ENCODE measurements at places on chromosomes 4 and X.
A peak's percentile ranks its signal among the peaks of the same experiment; 100 is the strongest.

DNA sequence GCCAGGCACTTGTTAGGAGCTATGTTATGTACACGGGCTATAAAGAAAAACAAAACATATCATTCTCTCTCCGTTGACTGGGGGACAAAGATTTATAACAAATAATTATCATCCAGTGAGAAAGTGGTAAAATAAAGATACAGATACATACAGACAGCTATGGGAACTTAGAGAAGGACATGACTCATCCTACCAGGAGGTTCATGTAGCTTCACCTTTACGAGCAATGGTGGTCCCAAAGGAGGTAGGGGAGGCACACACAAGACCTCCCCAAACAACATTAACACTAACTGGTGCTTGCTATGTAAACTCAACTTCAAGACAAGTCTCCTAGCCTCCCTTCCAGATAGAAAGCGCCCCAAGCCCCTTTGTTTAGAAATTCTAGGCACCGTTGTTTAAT, 8.9 kb downstream of the AMBN start:
- DNase-seq, result no peak

GRCh38 chr4:89496851-89497250, 189.3 kb upstream of the GPRIN3 start:
- DNase-seq, result no peak

DNA sequence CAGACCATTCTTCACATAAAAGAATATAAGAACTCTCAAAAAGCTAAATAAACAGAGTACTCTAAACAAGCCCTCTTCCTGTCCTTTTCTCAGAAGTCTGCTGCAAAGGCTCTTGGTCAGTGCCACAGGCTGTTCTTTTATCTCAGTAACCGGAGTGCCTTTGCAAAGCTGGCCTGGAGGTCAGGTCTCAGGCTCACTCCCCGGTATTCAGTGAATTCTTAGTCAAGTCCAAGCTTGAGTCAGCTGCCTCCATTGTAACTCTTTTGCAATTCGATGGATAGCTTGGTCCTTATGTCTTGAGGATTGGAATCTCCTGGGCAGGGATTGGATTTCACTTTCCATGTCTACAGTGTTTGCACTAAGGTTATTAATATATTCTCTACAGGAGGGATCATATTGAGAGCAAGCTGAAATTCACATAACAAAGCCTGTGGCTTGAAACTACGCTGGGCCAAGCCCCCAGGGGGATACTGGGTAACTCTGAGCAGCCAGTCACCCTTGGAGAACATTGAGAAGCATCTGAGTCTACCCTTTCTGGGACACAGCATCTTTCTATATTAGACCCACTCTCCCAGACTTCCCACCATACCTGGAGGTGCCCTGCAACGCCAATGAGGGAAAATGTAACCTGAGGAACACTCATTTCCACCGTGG, 10.0 kb upstream of the HS6ST2 start:
- DNase-seq, result no peak

- DNase-seq, result no peak
Observed at GRCh38 chr4:151325111-151325948, at the start of gene SH3D19. Gene SH3D19 (minus strand): TSS chr4:151325605. CDS start chr4:151325352, 253 bp downstream.

GRCh38 chr4:82124365-82124764, 249.4 kb downstream of the HNRNPD start:
- no peak for DNase-seq

DNA sequence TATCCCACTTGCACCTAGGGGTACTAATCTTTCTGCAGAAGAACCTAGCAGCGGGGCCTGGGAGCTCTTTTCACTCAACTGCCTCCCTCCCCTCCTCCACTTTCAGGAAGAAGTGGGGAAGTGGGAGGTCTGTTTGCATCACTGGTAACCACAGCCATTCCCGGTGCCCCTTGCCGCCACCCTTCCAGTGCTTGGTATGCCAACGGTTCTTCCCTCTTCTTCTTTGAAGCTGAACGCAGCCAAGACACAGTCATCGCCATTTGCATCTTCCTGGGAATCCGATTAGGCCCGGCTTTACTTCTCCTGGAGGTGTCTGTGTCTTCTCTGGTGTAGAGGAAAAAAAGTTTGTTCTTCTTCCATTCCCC, 47.2 kb upstream of the RBPJ start:
- no peak for DNase-seq

DNA sequence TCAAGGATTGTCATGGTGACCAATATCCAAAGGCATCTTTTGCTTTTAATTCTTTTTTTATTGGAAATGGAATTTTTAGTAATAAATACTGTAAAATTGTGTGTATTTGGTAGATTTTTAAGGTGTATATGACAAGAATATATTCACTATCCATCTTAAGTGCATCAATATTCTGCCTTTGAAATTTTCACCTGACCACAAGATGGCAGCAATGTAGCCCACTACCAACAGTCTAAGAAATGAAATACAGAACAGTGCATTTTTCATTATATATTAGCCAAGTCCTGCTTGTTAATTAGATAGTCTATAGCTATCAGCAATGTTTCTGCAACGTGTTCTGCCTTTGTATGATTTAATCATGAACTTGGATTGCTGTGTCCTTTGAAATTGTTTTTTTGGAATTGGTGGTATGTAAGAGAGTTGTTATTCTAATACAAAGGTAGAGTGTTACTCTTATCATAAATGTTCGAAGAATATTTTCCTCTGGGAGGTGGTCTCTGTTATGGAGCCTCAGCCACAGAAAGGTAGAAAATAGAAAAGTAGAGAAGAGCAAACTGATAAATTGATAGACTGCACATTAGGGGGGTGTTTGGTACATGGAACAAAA, 38.2 kb downstream of the HPGDS start:
- DNase-seq, result no peak

DNA sequence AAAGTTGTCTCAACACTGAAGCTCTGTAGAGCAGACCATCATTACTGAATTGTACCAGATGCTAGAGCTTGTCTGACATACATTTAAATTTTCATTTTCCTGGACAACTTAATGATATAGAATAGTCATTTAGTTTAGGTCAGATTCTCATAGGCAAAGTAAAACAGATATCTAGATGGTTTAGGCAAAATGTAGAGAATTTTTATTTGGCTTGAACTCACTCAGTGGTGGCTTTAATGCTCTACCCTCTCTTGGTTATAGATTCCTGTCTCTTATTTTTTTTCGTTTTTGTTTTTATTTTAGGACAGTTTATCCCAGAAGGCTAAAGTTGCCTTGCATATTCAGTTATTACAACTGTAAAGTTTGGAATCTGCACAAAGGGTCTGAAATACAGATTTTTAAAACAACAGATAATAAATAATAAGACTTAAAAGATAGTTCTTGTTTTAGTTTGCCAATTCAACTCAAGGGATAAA, 4.0 kb upstream of the IRS4 start:
- DNase-seq, result no peak

GRCh38 chr4:21470535-21470934, 478.0 kb downstream of the KCNIP4 start:
- no peak for DNase-seq

GRCh38 chrX:68175562-68175961, 257.7 kb downstream of the OPHN1 start:
- DNase-seq, result no peak

DNA sequence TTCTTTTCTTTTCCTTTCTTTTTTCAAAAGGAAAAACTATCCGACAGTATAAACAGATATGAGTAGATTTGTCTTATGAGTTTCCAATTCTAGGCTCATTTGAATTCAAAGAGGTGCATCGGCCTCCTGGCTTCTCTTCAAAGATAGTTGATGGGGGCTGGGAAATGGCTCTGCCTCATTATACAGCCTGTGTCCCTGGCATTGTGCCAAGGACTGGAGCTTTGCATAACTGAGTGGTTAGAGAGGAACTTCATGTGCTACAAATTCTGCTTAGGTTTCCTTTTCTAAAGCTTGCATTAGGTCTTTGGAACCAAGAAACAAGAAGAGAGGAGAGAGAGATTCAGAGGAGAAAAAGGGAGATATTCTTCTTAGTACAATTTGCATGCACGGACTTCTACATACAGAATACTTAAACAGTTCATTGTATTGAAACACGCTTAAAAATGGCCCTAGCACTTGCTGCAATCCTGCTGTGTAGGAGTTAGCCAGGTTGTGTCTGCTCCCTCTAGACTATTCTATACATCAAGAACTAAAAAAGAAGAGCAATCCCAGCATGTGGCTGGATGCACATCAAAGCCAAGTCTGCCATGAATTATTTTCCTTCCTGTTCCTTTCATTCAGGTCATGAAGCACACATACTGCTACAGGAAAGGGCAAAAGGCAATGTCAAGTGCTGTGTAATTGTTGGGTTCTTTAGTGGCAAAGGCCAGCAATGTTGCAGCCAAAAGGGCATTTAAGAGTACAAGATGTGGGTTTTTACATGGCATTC, 70.9 kb downstream of the INTS12 start:
- no peak for DNase-seq

- no peak for DNase-seq
Observed at GRCh38 chrX:129749069-129749468, 10.3 kb downstream of the XPNPEP2 start.

DNA sequence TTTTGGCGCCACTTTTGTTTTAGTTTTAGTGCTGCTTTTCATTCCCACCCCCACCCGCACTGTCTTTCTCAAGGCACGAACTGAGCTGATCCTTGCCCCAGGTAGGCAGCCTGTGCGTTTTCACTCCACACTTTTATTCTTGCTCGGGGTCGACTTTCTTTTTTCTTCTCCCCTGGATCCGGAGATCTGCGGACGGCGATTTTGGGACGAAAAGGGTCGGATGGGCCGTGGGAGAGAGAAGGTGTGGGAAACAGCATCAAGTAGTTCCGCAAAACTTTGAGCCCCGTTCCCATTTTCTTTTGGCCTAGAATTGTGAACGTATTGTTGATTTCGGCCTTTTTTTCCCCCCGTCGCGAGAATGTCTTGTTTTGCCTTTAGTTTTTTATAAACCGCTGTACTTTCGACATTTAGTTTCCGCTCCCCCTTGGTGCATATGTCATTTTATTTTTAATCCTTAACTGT, 531 bp downstream of the STAG2 start:
- DNase-seq, result no peak

DNA sequence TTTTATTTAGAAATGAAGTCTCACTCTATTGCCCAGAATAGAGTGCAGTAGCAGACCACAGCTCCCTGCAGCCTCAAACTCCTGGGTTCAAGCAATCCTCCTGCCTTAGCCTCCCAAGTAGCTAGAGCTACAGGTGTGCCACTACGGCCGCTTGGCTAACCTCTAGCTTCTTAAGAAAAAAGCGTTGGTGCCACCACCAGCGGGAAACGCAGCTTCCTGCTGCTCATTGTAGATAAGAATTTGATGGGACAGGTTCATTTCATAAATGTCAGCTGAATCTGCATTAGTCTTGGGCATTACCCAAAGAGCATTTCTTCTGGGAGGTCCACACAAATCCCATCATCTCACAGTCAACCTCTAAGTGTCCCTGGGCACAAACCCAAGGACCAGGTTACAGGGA, 33.2 kb upstream of the NAP1L5 start:
- no peak for DNase-seq

DNA sequence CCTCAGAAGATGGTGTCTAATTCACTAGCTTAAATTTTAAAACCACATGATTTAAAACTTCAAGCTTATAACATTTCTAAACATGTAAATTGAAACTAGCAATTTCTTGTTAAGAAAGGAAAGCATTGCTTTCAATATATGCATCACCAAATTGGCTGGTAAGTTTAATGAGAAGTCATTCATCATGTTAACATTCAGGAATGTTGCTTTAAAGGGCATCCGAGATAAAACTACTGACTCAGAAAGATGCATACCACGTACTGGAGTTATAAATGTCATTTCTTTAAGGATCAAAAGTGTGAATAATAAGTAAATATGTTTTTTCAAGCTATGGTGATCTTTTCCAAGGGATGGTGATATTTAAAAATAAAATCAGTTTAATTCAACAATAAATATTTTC, 83.3 kb upstream of the VCX2 start:
- no peak for DNase-seq

- peak; percentile 76 for DNase-seq
Observed at GRCh38 chrX:151680805-151681204, 14.5 kb upstream of the PRRG3 start.

DNA sequence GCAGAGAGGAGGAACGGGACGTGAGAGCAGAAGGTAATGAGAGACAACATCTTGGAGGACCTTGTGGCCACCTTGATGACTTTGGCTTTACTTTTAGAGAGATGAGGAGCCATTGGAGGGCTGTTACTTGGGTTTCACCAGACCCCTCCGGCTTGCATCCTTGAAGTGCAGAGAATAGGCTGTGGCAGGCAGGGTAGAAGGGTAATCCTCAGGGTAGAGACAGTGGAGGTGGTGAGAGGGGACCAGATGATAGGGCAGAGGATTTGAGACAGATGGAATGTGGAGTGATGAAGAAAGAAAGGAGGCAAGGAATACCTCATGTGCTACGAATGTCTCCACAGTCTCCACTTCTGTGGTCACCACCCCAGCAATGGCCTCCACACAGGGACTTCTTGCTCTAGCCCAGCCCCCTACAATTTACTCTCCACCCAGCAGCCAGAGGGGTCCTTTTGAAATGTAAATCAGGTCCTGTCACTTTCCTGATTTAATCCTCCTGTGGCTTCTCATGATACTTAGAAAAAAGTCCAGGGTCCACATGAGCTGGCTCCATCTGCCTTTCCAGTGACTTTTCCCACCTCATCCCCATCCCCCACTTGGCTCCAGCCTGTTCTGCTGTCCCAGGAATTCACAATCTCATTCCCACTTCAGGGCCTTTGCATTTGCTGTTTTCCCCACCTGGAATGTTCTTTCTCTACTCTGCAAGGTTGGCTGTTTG, 115.0 kb downstream of the PJA1 start:
- no peak for DNase-seq

DNA sequence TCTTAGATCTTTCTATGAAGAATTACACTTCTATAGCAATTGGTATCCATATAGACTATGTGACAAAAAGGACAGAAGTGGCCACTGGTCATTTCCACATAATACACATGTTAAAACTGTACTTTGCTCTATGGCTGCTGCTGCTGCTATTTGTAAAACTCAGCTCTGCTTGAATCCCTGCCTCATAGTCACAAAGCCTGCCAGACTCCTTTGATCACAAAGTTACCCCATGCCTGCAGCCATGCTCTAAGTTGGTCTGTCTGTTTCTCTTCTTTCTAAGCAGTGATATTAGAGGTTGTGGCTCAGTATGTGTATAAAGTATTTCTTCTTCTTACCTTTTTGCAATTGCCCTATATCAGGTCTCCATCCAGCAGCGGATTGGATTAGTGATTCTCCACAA, 210.9 kb downstream of the GRID2 start:
- no peak for DNase-seq

DNA sequence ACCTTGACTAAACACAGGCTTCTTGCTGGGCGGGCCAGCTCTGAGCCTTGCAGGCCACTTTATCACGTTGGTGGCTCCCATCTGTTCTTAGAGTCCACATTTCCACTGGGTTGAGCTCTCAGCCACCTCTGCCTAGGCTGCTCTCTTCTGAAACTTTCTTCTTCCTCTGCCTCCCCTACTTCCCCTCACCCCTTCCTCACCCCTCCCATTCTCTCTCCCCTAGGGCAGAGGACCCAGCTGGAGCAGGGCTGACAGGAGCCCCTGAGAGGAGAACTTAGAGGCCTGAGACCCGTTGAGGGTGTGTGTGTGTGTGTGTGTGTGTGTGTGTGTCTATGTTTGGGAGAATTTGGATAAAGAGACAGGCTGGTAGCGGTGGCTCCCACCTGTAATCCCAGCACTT, 19.9 kb upstream of the TMSB4X start:
- DNase-seq, result no peak
